ENCODE measurements at places on chromosomes 13 and 19. TPM values are rescaled to one million over a fixed set of nuclear protein-coding genes. Genes with fewer than 3 reads are reported as not detected.

DNA sequence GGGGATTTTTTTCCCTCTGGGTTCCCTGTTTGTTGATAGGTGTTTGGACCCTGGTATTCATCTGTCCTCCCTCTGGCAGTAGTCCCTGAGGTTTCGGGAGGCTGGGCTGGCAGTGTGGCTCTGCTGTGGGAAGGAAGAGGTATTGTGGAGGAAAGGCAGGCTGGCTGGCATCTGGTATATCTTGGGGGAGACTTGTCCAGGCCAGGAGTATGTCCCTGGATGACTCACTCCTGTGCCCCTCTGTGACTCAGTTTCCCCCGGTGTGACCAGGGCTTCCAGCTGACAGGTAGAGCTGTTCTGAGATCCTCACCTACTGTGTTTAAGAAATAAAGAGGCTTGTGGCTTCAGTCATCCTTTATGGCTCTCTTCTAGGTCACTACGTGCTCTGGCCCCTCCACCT is 14.2 kb upstream of the ZNF492 start:
- H3K4me3 ChIP-seq: no peak overlapping the region
- no peak overlapping the region for H3K27ac ChIP-seq
- DNase-seq: no peak
- H3K27me3 ChIP-seq: no peaks in the 10 kb centered on the region
- H3K36me3 ChIP-seq: no peaks in the 10 kb centered on the region

- DNase-seq: no peak
- no peaks in the 10 kb centered on the region for H3K36me3 ChIP-seq
- peaks cover 13% of the 10 kb centered on the region for H3K4me1 ChIP-seq
- H3K27ac ChIP-seq: no peak overlapping the region
- H3K27me3 ChIP-seq: no peaks in the 10 kb centered on the region
Measured at GRCh38 chr19:16593181-16593580, 21.0 kb upstream of the SLC35E1 start.

DNA sequence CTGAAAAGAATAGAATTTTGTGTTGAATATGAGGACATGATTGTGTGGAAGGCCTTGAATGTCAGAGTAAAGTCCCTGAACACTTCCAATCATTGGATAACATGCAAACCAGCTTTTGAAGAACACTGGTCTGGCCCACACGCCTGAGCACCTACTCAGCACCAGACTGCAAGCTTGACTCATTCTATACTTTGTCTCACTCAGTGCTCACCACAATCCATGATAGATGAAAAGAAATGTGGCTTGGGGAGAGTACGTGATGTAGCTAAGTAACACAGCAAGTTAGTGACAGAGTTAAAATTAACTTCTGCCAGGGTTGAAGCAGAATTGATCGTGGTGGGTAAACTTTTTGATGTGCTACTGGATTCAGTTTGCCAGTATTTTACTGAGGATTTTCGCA is 12.0 kb downstream of the DLEU7 start:
- H3K27me3 ChIP-seq: no peaks in the 10 kb centered on the region
- H3K36me3 ChIP-seq: no peaks in the 10 kb centered on the region
- no peaks in the 10 kb centered on the region for H3K4me1 ChIP-seq
- H3K27ac ChIP-seq: no peak overlapping the region
- DNase-seq: no peak
- no peak overlapping the region for H3K4me3 ChIP-seq

DNA sequence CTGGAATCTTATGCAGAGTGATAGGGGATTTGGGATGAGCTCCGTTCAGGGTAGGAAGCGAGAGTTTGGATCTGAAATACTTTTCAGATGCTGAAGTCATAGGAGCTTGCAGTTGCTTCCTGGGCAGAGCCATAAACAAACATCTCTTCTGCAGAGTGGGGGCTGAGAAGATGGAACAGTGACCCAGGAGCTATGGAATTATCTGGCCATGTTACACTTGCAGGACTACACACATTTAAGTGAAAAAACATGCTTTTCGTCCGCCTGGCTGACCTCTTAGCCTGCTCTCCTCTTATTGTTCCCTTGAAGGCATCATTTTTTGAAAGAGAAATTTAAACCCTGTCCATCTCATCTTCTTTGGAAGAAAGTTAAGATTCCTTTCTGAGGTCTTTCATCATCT is 40.7 kb downstream of the PSG11 start:
- H3K36me3 ChIP-seq: no peaks in the 10 kb centered on the region
- H3K27me3 ChIP-seq: no peaks in the 10 kb centered on the region
- no peaks in the 10 kb centered on the region for H3K4me1 ChIP-seq
- DNase-seq: no peak

DCT gene
- not detected for total RNA-seq
